Ureter (tissue), 1 donor: ENCODE measurements at places on chromosomes 4 and X.

DNA sequence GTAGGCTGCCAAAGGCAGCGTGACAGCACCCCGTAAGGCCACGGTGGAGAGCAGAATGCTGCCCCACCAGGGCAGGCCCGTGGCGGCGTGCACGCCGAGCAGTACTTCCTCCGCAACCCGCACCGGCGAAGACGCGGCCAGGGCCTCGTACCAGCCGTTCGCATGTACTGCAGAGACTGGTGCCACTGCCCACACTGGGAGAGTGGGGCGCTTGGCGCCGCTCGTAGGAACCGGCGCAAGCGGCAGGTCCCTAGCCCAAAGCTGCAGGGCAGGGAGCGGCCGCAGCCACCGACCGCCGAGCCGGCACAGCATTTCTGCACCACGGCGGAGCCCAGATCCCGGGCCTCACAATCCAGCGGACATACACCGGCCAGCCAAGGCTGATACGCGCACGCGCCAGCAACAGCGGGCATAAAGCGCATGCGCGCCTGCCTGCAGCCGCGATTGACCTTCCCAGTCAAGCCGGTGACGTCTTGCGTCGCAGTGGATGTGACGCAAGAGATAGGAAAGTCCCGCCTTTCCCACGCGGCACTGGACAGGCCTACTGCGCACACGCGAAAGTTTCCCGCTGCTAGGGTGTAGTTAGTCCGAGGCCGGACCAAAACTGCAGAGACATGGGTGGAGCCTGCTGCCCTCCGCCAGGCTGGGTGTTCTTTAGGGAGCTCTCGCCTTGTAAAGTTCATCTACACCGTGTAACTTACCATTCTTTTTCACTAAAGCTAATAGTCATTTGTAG is at the start of gene COX18:
Gene COX18, minus strand, starts transcription at position 379 of the 736 bp plus-strand sequence. Its CDS starts 67 bp downstream, at position 312.
- peak; percentile 98 for DNase-seq

GRCh38 chr4:155818639-155819038 is 47.4 kb downstream of the ASIC5 start:
- no peak for DNase-seq

GRCh38 chr4:129138810-129139496 is 43.0 kb downstream of the C4orf33 start:
- DNase-seq: no peak

DNA sequence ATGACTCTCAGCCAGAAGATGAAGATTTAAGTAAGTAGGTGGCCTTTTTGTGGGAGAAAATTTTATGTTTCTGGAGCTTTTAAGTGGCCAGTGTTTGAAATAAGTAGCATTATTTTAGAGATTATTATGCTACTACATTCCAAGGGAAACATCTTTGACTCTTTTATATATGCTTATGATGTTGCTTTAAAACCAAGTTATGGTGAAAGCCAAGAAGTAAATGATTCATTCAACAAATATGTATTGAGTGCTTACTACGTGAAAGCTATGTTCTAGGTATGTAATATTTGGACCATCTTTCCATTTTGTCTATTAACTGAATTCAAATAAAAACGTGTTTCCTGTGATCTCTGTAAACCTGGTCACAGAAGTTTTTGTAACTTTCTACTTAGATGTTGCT is 58.3 kb downstream of the ZFX start:
- no peak for DNase-seq

DNA sequence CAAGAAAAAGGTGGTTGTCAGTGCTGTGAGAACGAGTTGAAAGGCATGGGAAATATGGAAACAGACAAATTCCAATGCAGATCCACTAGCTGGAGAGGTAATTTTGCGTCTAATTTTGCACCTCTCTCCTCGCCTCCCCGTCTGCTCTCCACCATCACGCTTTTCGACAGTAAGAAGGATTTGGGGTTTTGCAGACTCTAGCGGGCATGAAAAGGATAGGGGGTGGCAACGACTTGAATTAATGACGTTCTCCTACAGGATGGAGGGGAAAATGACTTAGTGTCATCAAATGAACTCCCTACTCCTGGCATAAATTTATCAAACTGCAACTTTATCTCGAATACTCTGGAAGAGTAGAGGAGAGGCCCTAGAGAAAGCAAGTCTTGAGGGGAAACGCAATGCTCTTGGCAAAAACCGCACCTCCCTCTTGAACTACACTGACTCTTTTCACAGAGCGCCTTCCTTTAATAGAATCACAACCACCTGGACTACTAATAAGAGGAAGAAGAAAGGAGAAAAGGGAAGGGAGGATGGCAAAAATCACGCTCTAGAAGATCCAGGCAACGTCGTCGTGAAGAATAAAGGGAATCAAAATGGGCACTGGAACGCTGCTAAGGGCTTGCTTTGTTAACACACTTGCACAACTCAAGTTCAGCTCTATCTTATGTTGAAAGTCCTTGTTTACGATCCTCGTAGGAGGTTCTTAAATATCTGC is 871 bp upstream of the SLITRK2 start:
- DNase-seq: no peak

DNA sequence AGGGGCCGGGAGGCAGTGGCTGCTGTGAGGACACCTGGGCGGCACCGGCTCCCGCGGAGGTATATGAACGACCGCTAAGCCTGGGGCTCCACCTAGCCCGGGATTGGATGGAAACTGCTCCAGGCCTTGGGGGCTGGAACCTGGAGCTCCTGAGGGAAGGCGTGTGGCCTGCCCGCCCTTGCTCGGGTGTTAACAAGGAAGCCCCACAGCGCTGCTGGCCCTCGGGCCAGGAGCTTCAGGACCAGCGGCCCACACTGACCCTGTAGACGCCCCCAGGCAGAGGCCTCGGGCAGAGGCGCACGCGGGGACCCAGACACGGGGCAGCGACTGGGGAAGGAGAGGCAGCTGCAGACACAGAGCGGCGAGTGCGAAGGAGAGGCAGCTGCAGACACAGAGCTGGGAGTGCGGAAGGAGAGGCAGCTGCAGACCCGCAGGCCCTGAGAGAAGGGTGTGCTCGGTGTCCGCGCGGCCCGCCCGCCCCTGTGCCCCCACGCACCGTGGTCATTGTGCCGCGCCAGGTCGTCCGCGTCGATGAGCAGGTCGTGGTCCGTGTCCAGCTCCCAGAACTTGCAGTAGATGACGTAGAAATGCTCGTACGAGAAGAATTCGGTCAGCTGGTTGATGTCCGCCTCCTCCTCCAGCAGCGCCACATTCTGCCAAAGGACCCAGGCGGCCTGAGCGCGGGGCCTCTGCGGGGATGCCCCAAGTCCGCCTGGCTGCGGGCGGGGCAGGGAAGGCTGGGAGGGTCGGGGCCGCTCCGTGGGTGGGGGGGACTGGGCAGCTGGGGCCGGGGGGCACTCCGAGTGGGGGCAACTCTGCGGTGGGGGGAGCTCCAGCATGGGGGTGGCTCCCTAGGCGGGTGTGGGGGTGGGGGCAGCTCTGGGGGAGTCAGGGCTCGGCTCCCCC is 26.7 kb upstream of the GTPBP6 start:
- no peak for DNase-seq

- DNase-seq: no peak
Observed at GRCh38 chr4:177427192-177427591, 15.0 kb downstream of the AGA start.

GRCh38 chr4:159343116-159343515 is 240.2 kb downstream of the RAPGEF2 start:
- DNase-seq: no peak

DNA sequence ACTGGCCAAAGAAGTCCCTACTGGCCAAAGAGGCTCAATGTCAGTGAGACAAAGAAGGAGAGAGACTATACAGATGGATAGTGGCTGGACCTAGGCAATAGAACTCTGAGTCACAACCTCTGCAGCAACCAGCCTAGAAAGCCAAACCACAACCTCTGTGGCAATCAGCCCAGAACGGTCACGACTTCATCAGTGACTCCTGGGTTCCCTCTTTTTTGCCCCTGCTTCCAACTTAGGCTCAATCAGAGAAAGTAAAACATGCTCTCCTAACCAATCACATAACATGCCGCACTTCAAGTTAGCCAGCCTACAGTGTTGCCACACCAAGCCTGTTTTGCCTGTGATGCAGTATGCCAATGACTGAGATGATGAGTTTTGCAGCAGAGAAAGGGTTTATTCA is 203.4 kb downstream of the ANAPC10 start:
- DNase-seq: no peak

DNA sequence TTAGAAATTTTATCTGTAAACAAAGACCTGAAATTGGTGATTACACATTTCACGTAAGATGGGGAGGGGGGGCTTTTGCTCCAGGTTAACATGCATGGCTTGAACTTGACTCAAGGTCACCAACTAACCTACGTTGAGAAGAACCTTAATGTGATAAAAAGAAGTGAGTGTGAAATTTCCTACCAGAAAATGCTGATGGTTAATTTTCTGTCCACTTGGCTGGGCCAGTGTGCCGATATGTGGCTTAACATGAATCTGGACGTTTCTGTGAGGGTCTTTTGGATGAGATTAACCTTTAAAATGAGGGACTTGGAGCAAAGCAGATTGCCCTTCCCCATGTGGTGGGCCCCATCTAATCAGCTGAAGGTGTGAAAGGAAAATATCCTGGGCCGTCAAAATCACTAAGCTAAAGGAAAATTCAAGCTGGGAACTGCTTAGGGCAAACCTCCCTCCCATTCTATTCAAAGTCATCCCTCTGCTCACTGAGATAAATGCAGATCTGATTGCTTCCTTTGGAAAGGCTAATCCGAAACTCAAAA is 107.3 kb upstream of the ENPP6 start:
- DNase-seq: peak; percentile 20

- DNase-seq: no peak
Observed at GRCh38 chr4:87050596-87050995, 115.8 kb downstream of the AFF1 start.

DNA sequence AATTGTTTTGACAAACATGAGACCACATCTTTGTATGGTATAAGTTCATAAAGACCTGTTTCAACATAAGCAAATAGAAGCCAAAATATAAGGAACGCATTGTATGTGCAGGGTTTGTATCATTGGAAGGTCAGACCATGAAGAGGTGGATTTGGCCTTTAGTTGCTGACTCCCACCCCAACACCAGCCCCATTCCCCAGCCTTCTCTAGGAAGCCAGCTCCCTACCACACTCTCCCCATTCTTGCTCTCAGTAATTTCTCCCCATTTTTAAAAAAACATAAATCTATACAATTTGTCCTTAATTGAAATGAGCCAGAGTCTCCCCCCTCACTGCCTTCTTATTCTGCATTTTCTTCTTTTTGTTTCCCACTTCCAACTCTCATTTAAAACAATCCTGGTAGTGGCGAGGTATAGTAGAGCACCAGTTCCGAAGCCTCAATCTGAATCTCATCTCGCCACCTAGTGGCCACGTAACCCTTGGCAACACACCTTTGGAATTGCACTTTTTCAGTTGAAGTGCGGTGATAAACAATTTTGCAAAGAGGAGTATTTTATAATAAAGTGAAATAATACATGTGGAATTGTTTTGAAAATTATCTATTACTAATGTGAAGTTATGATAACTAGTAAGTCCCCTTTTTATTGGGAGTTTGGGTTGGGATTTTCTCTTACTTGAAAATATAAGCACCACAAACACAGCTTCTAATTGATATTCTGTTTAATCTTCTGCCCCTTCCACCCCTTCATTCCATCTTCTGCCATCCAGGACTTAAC is 126.6 kb downstream of the ASB9 start:
- DNase-seq: peak; percentile 51

DNA sequence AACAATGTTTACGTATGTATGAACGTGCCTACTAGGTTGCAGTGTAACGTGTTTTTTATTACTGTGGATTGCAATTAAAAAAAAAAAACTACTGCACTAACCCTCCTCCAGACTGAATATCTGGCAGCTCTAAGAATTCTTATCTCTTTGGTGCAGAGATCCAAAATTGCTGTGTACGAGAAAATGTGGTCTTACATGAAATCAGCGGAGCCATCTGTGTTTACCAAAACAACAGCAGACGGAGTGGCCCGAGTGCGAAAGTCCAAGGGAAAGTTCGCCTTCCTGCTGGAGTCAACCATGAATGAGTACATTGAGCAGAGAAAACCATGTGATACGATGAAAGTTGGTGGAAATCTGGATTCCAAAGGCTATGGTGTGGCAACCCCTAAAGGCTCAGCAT is 268.1 kb downstream of the THOC2 start:
- DNase-seq: no peak

DNA sequence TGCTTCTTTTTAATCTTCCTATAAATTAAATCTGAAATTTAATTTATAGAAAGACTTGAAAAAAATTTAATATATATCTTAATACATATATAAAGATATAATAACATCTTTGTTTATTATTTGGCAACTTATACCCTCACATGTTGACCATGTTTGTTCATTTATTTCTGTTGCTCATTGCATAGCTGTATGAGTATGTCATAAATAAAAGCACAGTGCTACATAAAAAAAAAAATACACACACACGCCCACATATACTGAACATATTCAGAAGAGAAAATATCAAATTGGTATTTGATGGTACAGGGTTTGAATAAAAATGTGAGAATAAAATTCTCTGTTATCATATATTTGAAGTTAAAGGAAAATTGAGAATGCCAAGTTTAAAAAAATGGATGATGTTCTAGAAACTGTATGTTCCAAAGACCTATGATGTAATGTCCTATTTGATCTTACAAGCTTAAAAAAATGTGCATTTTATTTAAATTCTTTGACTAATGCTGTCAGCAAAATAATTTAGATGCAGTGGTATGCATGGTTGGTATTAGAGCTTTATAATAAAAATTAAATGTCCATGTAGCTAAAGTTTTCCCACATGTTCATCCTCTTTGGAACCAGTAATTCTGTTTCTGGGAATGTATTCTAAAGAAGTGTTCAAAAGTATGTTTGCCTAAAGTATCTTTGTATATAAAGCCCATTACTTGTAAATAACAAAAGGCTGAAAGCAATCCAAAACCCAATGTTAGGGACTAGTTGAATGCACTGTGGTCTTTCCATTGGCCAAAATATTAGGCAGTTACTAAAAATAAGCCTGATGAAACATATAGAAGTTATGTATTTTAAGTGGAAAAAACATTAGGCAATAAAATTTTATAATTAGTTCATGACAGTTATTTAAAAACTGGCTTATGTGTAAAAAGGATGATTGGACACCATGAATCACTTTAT is 12.9 kb downstream of the TMEM184C start:
- DNase-seq: no peak

- no peak for DNase-seq
Observed at GRCh38 chrX:113950081-113950678, 633.7 kb upstream of the HTR2C start.

DNA sequence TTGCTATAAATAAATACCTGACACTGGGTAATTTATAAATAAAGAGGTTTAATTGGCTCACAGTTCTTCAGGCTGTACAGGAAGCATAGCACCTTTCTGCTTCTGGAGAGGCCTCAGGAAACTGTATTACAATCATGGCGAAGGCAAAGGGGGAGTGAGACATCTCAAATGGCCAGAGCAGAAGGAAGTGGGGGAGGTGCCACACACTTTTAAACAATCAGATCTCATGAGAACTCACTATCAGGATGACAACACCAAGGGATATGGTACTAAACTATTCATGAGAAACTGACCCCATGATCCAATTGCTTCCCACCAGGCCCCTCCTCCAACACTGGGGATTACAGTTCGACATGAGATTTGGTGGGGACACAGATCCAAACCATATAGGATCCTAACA is 11.7 kb upstream of the TCEAL9 start:
- DNase-seq: no peak

GRCh38 chr4:77147079-77147782 is 9.8 kb upstream of the CCNG2 start:
- no peak for DNase-seq
